ENCODE measurements at places on chromosomes 7 and 10.
A peak's percentile ranks its signal among the peaks of the same experiment; 100 is the strongest.

DNA sequence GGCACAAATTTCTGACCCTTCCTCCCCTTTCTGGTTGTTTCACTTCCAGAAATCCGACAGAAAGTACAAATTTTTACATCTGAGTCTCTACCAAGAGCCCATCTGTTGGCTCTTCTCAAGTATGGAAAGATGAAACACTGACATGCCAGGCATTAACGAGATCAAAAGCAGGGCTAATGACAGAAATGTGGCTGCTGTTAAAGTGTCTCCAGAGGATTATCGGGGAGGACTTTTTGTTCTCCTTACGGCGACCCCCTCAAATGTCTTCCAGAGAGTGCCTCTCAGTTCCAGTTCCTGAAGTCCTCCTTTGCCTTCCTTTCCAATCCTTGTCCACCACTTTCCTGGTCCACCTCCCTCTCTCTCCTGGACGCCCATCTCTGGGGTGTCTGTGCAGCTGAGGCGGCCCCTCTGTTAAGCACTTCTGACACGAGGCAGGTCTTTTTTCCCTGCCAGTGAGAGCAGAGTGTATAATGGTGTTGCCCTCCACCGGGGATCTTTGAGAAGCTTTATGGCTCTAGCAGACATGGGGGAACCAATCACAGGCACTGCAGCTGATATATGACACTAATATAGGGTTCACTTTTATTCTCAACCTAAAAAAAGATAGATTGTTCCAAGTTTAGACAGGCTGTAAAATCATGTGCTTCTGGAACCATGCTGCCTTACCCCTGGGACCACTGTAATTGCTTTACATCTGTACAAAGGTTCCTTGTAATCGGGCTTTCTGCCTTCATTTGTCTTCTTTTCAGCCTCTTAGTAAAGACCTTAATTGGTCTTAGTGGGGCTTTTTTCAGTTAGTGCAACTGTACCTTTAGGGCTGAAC, 757.1 kb downstream of the AUTS2 start:
- no peak for DNase-seq

- no peak for DNase-seq
These were observed 26.4 kb downstream of the PRF1 start for GRCh38 chr10:70575874-70576802.

- DNase-seq, result no peak
These were observed 199.1 kb upstream of the KCTD7 start for GRCh38 chr7:66429498-66430163.

DNA sequence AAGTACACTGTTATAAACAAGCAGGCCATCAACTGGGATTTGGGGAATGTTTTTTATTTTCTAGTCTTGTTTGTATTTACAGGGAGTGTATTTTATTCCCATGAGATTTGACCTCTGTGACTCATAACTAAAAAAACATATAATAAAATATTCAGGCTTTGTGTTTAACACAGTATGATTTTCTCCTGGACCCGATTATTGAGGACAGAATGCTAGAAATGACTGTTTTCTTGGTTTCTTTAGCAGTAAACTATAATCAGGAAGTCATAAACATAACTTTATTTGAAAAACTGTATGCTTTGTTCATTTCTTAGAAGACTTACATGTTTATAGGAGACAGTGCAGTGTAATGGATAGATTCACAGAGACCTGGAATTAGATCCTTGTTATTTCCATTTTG, 2.1 kb downstream of the NHLRC2 start:
- no peak for DNase-seq

DNA sequence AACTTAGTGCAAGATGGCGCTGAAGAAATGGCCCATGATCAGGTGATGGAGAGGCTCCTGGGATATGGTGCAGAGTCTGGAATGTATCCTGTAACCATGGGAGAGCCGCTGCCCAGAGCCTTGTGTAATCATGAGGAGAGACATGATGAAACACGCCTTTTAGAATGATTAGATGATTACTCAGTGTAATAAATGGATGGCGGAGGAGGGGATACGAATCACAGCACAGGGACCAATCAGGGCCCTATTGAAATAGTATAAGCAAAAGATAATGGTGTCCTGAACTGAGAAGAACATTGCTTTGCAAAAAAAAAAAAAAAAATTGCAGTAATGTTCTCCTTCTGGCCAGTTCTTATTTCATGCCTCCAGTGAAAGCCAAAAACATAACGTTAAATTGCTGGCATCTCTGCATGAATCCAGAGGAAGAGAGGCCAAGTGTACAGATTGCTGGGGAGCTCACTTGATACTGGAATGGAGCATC, 668.5 kb upstream of the AUTS2 start:
- no peak for DNase-seq

GRCh38 chr7:150904011-150904909, 51.9 kb downstream of the AOC1 start:
- no peak for DNase-seq

DNA sequence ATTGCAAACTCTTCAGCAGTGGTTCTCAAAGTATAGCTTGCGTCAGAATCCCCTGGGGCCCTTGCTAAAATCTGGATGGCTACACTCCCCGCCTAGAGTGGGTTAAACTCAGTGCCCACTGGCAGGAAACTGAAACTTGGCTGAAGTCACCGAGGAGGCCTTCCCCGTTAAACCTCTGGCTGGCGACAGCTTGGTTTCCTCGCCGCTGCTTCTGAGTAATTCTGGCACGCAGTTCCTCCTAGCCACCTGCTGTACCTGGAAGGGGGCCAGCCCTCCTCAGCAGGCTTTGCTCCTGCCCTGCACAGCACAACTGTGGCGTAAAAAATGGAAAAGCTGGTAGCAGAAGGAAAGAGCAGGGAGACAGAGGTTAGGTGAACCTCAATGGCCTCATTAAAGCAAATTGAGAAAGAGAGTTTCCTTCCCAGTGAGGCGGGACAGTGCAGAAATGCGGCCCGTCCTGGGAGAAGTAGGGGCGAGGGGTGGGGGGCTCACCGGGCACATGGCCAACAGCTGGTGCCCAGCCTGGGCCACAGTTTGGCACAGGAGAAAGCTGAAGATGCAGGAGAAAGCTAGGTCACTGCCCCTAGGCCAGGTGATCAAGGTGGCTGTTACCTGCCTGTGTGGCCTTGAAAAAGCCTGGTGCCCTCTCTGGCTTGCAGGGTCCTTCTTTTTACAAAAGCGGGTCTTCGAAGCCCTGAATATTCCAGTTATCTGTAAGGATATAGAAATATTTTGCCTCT, 46.6 kb downstream of the ALOX5 start:
- peak; percentile 48 for DNase-seq

GRCh38 chr10:124138195-124138882, 44.9 kb upstream of the CHST15 start:
- no peak for DNase-seq

DNA sequence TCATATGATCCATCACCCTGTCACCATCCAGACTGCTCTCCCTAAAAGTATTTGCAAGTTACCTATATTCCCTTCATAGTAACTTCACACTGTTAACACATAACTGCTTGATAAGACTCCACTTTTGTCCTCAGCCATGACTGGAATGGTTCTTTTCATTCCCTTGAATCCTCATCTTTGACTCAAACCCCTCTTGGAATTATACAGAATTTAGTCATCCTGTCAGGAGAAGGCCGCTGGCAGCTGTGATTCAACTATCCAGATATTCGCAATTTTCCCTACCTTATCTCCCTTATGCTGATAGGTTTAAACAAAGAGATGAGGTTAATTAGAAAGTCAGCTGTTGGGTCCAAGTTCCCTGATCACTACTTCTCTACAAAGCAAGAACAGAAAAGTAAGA, 143.0 kb upstream of the HPS1 start:
- no peak for DNase-seq

DNA sequence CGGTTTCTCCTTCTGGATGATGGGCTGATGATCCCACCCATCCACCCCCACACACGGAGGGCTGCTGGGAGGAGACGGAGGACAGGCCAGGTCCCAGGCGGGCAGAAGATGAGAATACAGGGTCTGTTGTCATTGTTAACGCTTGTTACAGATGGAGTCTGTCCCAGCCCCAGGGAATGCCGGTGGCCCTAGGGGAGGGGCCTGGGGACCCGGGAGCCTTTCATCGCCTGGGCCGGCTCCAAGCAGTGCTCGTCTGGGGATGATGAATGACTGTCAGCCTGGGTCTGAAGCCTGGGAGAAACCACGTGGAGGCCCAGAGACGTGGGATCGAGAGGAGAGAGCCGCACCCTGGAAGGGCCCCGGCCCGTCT, 69.2 kb downstream of the UNCX start:
- no peak for DNase-seq

DNA sequence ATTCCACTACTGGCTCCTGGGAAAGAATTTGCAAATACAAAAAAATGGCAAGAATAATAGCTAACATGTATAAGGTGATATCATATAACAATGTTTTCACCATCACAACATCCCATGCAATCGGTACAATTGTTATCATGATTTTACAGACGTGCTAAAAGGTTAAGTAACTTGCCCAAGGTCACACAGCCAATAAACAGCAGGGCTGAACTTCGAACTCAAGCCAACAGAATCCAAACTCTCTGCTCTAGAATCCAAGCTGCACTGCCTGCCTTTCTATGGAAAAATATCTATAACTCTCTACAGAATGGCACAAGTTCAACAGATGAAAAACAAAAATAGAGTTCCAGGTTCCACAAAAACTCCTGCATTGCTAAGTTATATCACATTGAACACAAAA, 160.9 kb downstream of the PARD3 start:
- DNase-seq, result no peak

DNA sequence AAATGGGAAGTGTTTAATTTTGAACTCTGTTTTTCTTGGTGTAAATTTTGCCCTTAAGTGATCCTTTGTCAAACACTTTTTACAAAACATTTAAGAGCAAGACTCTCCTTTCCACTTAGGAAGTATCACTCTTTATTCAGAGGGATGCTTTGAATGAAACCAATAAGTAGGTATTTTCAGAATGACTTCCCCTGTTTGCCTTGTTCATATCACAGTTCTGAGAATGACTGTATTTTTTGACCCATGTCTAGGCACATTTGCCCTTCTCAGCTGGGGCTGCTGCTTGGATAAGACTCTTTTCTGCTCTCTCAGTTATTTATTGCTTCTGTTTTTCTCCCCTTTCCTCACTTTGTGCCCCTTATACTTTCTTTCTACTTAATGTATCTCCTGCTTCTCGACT, 98.2 kb downstream of the CCNY start:
- no peak for DNase-seq

DNA sequence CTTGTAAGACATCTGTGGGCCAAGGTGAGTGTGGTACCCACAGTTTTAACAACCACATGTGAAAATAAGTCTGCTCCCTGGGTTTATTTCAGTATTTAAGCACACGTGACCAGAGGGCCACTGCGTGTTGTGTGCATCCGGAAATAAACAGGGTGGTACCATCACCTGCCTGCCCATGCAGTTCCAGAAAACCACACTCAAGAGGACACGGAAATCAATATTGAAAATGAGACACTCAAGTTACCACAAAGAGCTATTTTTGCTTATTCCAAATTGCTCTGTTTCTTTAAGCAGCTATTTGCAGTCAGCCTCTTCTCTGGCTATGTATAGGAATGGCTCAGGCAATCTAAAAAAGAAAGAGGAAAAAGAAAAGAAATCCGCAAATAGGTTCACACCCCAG, 71.8 kb upstream of the LOXL4 start:
- DNase-seq, result no peak
